ENCODE measurements at places on chromosomes 12 and 14.

DNA sequence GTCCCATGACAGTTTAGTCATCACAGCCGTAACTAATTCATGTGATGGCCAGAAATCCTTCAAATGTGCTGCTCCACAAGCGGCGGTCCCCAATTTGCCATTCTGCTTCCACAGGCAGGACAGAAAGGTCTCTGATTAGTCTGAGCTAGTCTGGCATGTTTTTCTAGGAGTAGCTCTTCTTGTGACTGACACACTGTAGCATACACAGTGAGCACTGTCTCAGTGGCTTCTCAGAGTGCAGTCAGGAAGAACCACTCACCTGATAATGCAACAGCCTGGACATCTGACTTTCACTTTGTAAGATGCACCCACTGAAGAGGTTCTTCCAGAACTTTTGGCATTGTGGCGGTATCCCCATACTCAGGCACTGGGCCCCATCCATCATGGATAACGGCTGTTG lies 1266.2 kb downstream of the TMEM121 start:
- DNase-seq = no peak

DNA sequence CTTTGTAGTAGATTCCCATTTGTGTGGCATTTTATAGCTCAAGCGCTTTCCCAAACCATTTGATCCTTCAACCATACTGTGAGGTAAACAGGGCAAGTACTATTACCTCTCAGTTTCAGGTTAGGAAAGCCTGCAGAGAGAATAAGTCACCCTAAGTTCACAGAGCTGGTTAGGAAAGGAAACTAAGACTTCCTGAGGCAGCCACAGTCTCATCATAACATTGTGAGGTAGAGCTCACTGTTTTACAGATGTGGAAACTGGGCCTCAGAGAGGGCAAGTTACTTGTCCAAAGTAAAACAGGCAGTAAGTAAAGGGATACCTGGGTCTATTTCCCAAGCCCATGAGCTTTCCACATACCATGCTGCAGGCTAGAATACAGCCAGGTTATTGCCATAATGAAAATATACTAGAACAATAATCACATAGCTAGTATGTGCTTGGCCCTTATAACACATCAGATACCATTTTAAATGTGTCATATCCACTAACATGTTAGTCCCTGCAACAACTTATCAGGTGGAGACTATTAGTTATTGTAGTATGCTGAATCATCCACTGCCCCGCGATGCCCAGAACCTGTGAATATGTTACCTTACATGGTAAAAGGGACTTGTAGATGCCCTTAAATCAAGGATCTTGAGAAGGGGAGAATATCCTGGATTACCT lies 150.9 kb upstream of the GRIP1 start:
- DNase-seq = no peak

DNA sequence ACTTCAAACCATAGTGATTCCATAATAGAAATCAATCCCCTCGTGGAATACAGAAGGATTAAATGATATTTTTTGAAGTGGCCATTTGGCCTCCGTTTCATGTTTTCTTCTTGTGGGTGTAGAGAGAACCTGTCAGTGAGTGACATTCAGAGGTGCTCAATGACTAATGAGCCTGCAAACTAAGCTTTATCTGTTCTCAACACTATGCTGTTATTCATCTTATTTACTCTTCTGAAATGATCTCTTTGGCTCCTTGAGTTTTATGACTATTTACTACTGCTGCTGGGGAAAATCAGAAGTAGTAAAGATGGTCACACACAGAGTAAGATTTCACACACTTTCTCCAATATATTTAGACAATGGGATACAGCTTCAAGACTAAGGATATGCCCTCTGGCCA lies 30.4 kb downstream of the ATP2B1 start:
- DNase-seq = no peak

GRCh38 chr14:32675433-32675832 lies 263.2 kb upstream of the NPAS3 start:
- no peak for DNase-seq

All from ureter (tissue), 1 donor.